CD4-positive, alpha-beta T cell treated with Interleukin-12 subunit alpha and Interleukin-12 subunit beta, for 1 hour (primary cell): ENCODE measurements at places on chromosomes 4 and X.

GRCh38 chr4:106541253-106541652 lies 172.7 kb upstream of the GIMD1 start:
- no peak for DNase-seq

DNA sequence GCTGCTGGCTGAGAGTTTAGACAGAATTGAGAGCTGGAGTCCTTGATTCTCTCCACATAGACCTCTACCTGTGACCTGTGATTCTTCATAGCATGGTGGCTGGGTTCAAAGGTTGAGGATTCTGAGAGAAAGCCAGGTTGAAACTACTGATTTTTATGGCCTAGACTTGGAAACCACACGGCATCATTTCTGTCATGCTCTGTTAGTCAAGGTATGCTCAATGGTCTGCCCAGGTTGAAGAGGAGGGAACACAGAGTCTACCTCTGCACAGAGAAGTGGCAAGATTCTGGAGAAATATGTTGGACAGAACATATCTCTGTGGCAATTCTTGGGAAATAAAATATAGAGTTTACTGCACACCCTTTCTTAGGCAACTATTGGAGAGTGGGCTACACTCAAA lies 57.2 kb upstream of the CXorf66 start:
- no peak for DNase-seq

GRCh38 chr4:176760471-176760870 lies 32.3 kb downstream of the VEGFC start:
- no peak for DNase-seq

- DNase-seq = no peak
Observed at GRCh38 chr4:107299646-107300045, 263.5 kb upstream of the DKK2 start.

DNA sequence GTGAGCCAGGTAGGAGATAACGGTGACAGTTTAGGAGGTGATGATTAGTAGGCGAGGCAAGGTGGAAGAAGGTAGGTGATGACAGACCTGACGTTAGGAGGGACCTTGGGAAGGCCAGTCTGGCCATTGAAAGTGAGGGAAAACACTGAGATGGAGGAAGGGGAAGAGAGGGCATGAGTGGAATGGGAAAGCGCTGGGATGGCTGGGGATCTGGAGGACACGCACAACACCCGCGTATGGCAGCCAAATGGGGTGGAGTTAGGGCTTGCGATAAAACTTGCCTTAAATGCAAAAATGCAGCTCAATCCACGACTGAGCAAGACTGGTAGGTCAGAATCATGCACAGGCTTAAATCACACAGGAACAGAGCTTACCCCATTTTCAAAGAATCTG lies 605 bp upstream of the CDKL2 start:
- no peak for DNase-seq

DNA sequence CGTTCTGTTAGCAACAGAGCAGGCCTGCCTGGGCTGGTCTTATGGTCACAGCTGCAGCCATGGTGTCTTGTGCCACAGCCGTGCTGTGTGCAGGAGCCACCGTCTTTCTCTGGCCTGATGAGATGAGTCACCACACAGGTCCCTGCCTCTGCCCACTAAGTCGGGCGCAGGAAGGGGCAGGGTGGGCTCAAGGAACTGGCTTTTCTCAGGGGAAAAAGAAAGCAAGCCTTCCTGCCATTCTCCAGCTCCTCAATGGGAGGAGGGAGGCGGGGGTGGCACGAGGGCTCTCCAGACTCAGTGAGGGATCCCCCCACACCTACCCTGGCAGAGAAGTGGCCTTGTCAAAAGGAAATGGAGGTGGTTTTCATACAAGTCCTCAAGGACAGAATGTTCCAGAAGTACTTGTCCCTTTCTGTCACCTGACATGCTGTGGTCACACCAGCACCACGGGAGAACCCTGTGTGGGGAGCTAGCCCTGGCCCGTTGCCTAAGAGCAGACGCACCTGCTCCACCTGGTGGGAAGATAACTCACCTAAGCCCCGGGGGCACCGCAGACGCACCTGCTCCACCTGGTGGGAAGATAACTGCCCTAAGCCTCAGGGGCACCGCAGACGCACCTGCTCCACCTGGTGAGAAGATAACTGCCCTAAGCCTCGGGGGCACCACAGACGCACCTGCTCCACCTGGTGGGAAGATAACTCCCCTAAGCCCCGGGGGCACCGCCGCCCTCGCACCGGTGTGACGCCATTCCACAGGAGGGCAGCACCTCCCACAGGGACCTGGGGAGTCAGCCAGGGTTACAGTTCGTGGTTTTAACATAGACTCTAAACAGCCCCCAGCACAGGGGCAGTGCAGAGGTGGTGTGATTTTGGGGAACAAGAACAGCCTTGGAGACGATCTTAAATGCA lies 18.5 kb downstream of the UVSSA start:
- DNase-seq = no peak

DNA sequence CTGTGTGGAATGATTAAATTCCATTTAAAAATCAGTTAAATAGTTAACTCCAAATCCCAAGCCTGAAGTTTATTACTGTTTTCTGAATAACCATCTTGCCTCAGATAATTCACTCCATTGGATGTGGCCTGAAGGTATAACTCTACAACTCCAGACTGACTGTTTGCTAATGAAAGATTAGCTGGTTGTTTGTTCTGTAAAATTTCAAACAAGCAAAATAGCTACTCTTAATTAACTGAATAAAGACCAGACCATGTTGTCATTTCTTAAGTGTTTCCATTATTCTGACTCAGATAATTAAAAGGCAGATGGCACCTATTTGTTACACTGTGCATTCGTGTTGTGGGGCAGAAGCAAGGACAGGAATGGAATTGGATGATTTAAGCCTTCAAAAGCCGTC lies 78.5 kb upstream of the DDIT4L start:
- no peak for DNase-seq

GRCh38 chr4:93184053-93184452 lies 644.5 kb upstream of the ATOH1 start:
- no peak for DNase-seq

GRCh38 chr4:144967161-144967560 lies 130.8 kb downstream of the ANAPC10 start:
- no peak for DNase-seq

DNA sequence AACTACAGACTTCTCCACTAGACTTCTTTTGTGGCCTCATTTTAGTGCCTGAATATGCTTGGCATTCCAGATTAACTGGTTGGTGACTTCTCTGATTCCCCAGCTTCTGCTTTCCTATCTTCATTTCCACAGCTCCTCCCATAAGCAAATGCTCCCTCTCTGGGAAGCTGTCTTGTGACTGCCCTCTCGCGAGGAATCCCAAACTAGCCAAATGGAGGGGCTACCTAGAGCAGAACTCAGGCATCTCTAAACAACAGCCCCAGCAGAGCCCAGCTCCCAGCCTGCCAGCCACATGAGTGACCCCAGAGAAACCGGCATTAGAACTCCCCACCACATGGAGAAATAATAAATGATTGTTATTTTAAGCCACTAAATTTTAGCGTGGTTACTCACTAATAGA lies 7.6 kb upstream of the VEGFD start:
- DNase-seq = no peak

- DNase-seq = no peak
Observed at GRCh38 chr4:87804871-87805270, 5.5 kb downstream of the IBSP start.

DNA sequence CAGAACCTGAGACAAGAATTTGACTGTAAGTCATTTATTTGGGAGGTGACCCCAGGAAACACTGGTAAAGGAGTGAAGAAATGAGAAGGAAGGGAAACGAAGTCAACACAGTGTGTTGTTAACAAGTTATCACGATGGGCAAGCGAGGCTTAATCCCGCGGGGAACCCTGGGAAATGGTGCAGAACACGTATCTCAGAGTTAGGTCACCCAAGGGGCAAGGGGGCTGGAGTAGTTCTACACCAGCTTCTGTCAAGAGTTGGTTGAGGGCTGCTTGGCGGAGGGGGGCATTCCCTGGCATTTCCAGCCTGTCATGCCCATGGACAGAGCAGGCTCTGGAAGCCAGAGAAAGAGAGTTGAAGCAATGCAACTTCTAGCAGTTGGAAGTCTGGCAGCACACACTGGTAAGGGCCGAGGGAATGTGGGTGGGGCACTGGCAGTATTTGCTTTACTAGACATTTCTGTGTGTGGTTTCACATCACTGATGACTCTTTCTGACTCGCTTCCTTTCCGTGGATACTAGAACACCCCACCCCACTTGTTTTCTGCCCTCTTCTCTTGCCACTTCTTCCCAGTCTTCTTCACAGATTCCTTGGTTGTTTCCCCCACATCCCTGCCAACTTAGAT lies 52.2 kb upstream of the ADGRG2 start:
- no peak for DNase-seq

GRCh38 chrX:139877710-139878414 lies 55.0 kb downstream of the ATP11C start:
- DNase-seq = no peak

- DNase-seq = no peak
Observed at GRCh38 chrX:95945528-95945927, 739.1 kb upstream of the DIAPH2 start.

- DNase-seq = no peak
Observed at GRCh38 chrX:49019599-49020249, 17.7 kb upstream of the GRIPAP1 start.

- DNase-seq = no peak
Observed at GRCh38 chr4:170772429-170772828, 682.7 kb upstream of the AADAT start.

DNA sequence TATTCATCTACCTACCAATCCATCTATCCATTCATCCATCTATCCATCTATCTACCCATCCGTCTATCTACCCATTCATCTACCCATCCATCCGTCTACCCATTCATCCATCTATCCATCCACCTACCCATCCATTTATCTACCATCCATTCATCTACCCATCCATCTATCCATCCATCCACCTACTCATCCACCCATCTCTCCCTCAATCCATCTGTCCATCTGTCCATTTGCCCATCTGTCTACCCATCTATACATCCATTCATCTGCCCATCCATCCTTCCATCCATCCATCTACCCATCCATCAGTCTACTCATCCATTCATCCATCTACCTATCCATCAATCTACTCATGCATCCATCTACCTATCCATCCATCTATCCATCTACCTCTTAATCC lies 126.8 kb upstream of the PSAPL1 start:
- DNase-seq = no peak

DNA sequence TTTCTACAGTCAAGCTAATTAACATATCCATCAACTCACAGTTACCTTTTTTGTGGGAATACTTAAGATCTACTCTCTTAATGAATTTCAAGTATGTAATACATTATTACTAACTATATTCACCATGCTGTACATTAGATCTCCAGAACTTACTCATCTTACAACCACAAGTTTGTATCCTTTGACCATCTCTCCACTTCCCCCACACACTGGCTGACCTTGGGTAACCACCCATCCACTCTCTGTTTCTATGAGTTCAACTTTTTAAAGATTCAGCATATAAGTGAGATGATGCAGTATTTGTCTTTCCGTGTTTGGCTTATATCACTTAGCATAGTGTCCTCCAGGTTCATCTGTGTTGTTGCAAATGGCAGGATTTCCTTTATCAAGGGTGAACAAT lies 30.5 kb upstream of the MAGED1 start:
- DNase-seq = no peak

GRCh38 chrX:135009838-135010237 lies 12.5 kb downstream of the RTL8B start:
- DNase-seq = no peak

- DNase-seq = no peak
Observed at GRCh38 chr4:176964116-176964691, 171.5 kb upstream of the VEGFC start.

GRCh38 chr4:170243662-170244288 lies 154.0 kb upstream of the AADAT start:
- no peak for DNase-seq

DNA sequence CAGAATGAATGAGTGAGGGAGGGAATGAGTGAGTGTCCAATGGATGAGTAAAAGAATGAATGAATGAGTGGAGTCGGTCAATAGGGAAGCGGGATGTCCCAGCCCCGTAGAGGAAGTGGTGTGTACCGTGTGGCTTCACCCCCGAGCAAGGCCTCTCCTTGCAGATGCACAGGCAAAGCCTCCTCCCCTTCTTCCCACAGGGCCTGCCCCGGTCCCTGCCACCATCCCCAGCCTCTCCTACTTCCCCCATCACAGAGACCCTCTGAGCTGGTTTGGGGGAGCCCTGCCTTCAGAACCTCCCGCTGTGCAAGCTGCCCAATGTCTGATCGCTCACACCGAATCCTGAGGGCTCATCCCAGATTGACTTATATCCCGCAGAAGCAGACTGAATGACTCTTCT lies 13.6 kb downstream of the HTRA3 start:
- no peak for DNase-seq
